NCI-H510A treated with DMSO at 0.1 percent for 48 hours (cell line): ENCODE measurements at places on chromosomes 3 and 15.

DNA sequence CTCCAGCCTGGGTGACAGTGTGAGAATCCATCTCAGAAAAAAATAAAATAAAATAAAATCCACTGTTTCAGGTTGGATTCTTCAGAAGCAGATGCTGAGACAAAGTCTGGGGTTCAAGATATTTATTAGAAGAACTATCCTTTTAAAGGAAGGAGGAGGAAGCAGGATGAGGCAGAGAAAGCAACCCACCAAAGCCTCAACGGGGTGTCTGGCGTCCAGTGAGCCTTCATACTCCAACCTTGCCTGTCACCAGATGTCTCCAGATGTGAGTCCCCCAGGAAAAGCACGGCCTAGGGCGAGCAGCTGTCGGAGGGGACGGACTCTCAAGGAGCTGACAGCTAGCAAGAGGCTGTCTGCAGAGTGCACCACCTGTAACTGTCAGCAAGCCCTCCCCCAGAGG, 37.3 kb downstream of the MB21D2 start:
- DNase-seq: no peak

GRCh38 chr3:10777627-10778026, 38.4 kb upstream of the SLC6A11 start:
- no peak for DNase-seq

GRCh38 chr15:38874464-38874863, 309.9 kb upstream of the RASGRP1 start:
- no peak for DNase-seq

GRCh38 chr3:2897821-2898220, 212.4 kb downstream of the IL5RA start:
- no peak for DNase-seq

DNA sequence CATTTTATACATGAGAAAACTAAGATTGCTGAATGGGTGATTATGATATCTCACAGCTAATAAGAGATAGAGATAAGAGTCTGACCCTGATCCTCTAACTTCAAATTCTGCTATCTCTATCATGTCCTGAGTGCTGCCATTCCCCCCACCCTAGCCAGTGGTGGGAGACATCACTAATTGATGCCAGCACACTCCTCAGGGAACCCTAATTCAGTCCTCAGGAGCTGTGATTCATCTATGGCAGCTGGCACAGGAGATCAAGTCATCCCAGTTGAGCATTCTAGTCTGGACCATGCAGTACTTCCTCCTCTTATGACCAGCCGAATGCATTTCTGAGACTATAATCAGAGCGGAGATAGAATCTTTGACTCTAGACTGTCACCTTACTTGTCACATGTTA, 71.9 kb downstream of the SYNM start:
- no peak for DNase-seq

DNA sequence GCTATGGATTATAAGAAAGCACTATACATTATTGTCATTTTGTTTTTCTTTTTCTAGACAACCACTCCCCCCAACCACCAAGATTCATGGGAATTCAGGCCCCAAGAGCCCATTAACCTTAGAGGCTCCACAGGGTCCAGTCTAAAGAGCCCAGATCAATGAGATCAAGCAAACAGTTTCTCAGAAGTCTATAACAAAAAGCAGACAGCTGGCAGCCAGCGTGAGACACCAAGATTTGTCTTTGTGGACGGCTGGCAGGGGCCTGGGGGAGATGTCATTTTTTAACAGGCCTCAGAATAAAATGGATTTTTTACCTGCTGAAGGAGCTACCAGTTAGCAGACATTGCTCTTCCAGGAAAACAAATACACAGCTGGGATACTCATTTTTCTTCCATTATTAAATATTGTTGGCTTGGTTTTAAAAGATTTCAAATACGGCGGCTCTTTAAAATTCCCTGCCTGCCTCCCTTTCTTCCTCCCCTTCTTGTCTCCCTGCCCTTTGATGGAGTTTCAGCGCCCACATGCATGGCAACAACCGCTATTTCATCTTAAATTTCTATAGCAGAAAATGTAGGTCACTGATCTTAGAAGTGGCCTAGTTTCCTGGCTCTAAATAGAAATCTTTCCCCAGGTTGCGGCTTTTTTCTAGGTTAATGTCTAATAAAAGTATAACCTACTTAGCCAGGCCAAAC, 130.6 kb downstream of the FAM174B start:
- no peak for DNase-seq

GRCh38 chr15:85313339-85313738, 67.1 kb upstream of the AKAP13 start:
- no peak for DNase-seq

DNA sequence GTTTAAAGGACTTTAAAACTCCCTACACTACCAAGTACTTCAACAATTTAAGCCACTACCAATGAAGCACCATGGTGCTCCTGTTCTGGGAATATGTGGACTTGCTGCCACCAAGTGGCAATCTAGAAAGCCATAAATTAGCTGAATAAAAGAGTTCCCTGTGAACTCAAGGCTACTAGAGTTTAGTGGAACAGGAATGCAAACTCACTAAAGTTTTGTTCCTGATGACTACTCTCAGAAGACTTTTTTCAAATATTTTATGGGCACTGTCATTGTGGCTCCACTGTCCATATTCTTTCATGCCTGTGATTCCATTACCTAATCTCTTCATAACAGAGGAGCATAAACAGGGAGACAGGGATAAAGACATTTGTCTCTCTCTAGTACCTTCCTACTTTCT, 63.9 kb downstream of the TMCC1 start:
- peak; percentile 61 for DNase-seq

- DNase-seq: no peak
These were observed 71.1 kb upstream of the XCR1 start for GRCh38 chr3:46098319-46098761.

GRCh38 chr3:87206070-87206469, 21.0 kb upstream of the CHMP2B start:
- no peak for DNase-seq

GRCh38 chr3:132288357-132288756, 28.9 kb upstream of the ACP3 start:
- DNase-seq: no peak

- no peak for DNase-seq
These were observed 245.4 kb upstream of the CDIN1 start for GRCh38 chr15:36334059-36334458.

DNA sequence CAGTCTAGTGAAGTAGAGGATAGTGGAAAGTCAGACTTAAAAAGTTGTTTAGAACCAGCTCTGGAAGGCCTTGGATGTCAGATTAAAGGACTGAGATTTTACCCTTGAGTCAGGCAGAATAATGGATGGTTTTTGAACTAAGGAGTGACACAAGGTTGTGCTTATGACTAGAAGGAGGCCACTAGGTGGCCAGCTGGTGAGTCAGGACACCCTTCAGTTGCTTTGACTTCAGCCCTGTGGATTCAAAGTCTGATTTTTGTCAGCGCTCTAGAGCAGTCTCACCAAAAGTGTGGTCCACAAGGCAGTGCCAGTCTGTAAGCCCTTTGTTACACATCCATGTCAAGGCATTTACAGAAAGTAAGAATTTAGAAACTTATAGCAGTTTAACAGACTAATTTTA, 3.8 kb upstream of the GABPB1 start:
- no peak for DNase-seq

- DNase-seq: peak; percentile 50
These were observed 138.4 kb downstream of the NUP210 start for GRCh38 chr3:13281507-13282357.

- DNase-seq: no peak
These were observed 9.9 kb downstream of the RAMAC start for GRCh38 chr15:82995938-82996337.

GRCh38 chr3:178435575-178435974, 100.7 kb upstream of the KCNMB2 start:
- no peak for DNase-seq

- peak; percentile 38 for DNase-seq
These were observed 9.8 kb downstream of the ONECUT1 start for GRCh38 chr15:52780172-52780980.

DNA sequence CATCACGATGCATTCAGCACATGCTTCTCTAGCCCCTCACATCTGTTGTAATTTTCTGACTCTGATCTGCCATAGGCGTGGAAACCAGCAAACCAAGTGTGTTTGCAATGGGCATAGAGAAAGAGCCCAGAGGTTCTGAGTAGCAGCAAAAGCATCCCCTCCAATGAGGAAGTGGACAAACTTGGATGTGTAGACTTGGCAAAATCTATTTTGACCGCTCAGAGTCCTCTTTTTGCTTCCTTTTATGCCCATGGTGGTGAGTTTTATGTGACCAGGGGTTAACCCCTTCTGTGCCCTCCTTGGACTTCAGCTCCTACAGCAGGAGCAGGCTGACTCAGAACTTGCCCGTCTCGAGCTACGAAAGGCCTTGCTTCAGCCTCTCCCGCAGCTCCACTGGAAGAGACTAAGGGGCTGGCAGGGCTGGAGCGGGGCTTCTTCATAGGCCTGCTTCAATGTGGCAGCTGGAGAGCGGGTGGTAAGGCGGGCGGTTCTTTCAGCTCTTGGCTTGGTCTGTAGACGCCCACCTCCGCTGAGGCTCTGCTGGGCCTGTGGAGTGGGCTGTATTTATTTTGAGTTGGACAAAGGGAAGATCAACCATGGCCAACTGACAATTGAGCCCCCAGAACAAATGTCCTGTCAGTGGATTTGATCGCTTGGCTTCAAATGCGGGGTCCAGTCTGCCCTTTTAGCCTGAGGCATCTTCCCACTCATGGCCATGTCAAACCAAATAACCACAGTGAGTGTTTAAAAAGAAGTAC, 6.5 kb upstream of the ETV5 start:
- no peak for DNase-seq

DNA sequence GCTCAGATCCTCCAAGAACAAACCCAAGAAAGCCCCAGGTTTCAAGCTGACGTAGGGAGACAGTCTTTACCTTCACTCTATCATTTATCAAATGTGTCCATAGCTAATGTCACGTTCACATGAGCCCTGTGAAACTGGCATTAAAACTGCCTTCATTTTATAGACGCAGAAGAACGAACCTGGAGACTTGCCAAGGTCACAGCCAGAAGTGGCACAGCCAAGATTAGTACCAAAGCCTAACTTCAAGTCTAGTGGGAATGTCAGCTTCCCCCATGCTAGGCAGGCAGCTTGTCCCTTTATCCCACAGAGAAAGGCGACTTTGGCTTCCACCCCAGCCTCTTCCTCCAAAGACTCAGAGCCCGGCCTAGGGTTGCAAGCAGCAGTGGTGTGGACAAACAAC, 517.2 kb downstream of the SHQ1 start:
- no peak for DNase-seq

DNA sequence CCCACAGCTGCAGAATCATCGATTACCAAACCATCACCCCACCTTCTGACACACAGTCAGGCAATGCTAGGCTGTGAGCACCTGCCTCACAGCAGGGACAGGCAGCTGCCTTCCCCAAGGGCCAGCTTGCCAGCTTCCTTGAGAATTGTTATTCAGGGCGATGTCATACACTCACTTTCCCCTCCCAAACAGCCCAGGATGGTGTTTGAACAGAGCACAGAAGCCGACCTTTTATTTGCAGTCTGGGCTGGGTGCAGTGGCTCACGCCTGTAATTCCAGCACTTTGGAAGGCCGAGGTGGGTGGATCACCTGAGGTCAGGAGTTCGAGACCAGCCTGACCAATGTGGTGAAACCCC, 84.5 kb upstream of the HERC1 start:
- peak; percentile 35 for DNase-seq

DNA sequence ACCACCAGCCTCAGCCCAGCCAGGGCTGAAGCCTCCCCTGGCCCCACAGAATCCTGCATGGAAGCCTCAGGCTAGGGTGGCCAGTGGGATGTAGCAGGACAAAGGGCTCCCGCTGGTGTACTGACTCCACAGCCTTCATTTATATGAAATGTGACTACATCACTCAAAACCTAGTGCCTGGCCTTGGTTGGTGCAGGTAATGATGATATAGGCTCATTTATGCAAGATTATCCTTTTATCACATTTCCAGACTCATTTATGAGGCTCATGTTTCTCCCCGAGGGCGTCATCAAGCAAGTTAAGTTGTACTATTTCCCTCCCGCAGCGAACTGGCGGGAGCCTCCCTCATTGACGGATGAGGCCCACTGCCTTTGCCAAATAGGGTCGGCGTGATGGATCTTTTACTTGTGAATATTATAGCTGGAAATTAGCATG, 179.1 kb upstream of the SMAD3 start:
- DNase-seq: no peak

GRCh38 chr15:28169366-28169765, 70.3 kb upstream of the OCA2 start:
- DNase-seq: no peak

- DNase-seq: no peak
These were observed 7.9 kb downstream of the PLAAT1 start for GRCh38 chr3:193248848-193249468.

DNA sequence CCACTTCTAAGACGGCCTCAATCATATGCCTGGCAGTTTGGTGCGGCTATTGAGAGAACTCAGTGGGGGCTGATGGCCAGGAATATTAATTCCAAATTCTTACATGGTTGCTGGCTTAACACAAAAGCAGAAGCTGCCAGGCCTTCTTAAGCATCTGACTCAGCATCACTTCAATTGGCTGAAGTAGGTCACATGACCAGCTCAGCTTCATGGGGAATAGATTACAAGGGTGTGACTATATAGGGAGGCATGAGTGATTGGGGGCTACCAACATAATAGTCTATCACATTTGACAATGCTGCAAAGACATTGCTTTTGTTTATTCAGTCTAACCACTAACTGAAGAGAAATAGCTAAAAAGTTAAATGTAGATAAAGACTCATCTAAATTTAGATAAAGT, 101.6 kb upstream of the ANKRD28 start:
- no peak for DNase-seq

- DNase-seq: no peak
These were observed 12.4 kb upstream of the EID1 start for GRCh38 chr15:48865370-48866079.

- no peak for DNase-seq
These were observed 98.8 kb upstream of the MB21D2 start for GRCh38 chr3:193016437-193016901.
